Uterus (tissue), 4 donors: ENCODE measurements at places on chromosomes 4 and X. TPM values are rescaled to one million over a fixed set of nuclear protein-coding genes. Genes with fewer than 3 reads are reported as not detected.

DNA sequence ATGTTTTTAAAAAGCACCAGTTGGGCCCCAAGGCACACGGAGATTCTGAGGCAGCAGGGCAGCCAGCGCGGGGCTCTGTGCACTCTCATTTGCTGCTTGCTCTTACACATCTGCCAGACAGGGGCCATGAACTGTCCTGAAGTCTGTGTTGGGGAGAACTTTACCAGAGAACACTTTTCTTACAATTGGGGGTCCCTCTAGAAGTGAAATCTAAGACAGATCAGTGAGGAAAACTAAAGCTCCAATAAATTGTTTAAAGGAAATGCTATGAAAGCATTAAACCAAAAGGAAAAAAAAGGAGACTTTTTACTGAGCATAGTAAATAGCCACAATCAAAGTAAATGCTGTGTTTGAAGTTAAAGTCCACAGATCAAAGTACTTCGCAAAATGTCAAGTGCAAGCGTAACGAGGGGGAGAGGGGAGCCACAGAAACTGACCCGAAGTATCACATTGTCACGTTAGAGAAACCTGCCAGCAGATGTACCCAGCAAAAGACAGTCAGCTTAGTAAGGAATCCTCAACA lies 37.8 kb downstream of the SORBS2 start:
- DNase-seq, result no peak

DNA sequence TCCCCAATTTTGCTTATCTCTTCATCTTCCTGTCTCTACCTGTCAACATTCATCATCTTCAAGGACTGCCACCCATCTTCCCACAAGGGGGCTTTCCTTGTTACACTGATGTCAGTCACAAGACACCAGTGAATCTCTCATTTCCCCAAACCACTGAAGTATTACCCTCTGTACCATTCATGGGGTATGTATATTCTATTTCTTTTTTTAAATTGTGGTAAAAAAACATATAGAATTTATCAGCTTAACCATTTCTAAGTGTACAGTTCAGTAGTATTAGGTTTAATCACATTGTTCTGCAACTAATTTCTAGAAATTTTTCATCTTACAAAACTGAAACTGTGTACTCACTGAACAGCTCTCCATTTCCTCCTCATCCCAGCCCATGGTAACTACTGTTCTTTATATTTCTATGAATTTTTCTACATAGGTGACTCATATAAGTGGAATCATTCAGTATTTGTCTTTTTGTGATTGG lies 98.6 kb downstream of the LARP7 start:
- no peak for DNase-seq

SYP gene
- 4.4 TPM for total RNA-seq

CXCL8 gene
- total RNA-seq, result 2.2 TPM

DNA sequence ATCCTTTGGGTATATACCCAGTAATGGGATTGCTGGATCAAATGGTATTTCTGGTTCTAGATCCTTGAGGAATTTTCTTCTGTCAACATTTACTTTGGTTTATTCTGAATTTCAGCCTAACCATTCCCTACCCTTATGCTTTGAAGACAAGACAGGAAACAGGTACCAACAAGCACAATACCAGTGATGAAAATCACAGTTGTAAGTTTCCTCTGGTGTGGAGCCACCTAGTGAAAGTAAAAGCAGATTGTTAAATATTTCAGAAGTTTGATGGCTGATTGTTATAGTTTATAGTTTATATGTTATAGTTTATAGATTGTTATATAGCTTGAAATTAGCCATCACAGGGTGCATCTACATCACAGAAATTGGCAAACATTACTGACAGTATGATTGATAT lies 104.5 kb upstream of the AGA start:
- no peak for DNase-seq

DNA sequence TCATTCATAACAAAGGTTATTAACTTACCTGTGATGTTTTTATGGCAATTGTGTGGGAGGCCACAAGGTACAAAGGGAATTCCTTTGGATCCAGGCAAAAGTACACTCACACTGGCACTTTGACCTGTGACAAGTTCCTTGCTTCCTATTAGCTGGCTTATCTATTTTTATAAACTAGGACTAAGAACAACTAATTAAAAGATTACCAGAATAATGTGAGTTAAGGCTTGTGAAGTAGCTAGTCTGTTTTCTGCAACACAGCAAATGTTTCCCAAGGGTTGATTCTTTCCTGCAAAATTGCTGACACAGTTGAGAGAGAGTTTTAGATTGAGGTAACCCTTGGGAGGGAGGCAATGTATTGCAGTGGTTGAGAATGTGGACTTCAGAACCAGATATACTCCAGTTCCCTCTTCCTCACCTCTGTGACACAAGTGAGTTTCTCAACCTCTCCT lies 107.9 kb downstream of the CPEB2 start:
- no peak for DNase-seq

GRCh38 chr4:149409555-149409962 lies 406.1 kb downstream of the IQCM start:
- no peak for DNase-seq

IL2 gene
- not detected for total RNA-seq

DNA sequence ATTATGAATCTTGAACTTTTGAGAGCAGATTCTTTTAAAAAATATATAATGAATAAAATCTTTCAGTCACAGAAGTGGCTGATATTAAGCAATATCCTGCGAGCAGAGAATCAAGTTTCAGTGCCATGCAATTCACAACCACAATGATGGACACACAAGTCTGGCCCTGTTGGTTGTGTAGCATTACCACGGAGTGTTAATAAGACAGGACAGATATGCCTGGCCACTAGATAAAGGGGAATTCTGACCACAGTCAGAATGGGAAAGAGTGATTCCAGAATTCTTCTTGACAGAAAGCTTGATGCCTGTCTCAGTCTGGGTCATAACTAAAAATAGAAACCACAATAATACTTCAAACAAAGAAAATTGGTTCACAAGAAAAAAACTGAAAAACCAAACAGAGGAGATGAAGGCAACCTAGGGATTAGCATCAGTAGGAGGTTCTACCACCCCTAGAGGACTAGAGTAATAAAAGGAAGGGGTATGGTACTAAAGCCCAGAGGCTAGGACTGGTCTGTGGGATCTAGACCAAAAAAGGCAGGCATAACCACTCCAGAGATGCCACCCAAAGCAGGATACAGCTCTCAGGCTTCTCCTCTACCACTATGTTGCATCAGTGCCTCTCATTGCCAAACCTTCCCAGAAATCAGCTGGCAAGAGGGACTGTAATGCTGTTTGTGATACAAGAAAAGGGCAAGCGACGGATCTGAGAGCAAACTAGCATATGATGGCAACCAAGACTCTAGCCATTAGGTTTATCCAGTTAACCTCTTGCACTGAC lies 59.0 kb downstream of the RNF150 start:
- DNase-seq, result no peak

GYPA gene
- 4.2 TPM for total RNA-seq

CSAG3 gene
- not detected for total RNA-seq

- DNase-seq, result no peak
Observed at GRCh38 chr4:73068491-73069337, 802 bp downstream of the COX18 start.

GRCh38 chrX:71638409-71638808 lies 20.1 kb upstream of the CXCR3 start:
- no peak for DNase-seq

DNA sequence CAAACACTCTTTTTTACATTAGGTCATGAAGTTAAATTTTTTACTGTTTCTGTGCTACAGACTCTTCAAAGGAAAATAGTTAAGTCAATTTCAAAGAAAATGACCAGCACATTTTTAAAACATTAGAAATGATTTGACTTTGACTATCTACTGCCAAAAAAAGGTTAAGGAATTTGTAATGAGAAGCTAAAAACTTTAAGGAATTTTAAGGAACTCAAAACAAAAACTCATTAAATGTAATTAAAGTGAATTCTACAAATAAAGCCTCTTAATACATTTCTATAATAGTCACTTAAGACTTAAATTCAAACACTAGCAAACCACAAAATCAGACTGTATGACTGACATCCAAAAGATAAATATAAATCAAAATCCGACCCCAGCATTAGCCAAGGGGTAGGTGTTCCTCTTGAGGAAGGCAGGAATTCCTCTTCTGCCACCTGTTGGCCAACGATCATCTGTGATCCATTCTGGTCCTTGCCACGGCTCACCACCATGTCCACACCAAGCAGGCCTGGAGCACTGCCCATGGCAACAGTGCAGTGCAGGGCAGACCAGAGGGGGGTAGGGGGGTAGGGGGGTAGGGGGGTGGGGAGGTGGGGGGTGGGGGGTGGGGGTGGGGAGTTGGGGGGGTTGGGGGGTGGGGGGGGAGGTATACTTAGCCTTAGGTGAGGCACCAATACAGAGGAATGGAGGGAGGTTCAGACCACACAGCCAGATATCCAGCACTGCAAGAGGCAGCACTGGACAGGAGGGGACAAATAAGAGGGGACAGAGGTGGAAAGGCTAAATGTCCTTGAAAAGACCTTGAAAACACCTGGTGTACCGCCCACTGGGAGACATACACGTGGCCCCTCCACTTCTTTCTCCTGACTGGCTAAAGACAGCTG lies 287.4 kb downstream of the CHIC1 start:
- DNase-seq, result peak; percentile 33

GRCh38 chr4:161189286-161190134 lies 974.3 kb downstream of the FSTL5 start:
- DNase-seq, result no peak

TMEM165 gene
- total RNA-seq, result 145 TPM

- no peak for DNase-seq
Observed at GRCh38 chrX:110853610-110854009, 58.0 kb upstream of the CHRDL1 start.

HTR2C gene
- total RNA-seq, result 15.7 TPM

GRCh38 chrX:82556588-82556987 lies 951.5 kb upstream of the POU3F4 start:
- DNase-seq, result no peak

P2RY4 gene
- not detected for total RNA-seq

GATA1 gene
- total RNA-seq, result 0.35 TPM

GRCh38 chrX:68375803-68376202 lies 57.5 kb downstream of the OPHN1 start:
- DNase-seq, result no peak

- no peak for DNase-seq
Observed at GRCh38 chrX:70444946-70445656, 466 bp downstream of the DLG3 start.

PPP2R2C gene
- total RNA-seq, result 2.9 TPM

DNA sequence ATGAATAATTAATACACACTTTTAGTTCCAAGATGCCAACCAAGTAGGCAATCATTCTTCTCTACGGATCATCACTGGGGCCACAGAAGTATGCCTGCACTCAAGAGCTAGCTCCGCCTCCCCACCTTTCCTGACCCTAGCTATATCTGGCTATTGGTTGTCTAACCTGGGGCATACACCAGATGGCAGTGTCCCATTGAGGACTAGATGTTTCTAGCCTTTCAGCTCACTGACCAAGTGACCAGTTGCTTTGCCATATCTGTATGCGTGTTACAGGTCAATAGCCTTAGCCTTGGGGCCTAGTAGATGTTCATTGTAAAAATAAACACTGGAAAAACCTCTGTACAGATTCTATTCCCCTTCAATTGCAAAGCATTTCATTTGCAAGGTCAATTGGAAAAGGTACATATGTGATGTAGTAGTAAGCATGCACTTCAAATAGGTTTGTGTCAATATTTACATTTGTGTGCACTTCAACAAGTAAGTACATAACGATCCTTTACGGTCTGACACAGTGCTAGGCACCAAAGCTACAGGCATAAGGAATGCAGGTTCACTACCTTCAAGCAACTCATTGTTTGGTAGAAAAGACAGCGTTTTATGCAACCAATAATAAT lies 521.7 kb downstream of the PPARGC1A start:
- no peak for DNase-seq

- DNase-seq, result no peak
Observed at GRCh38 chrX:48938721-48939425, 18.5 kb downstream of the OTUD5 start.

GRCh38 chr4:39043058-39043860 lies 11.1 kb upstream of the TMEM156 start:
- no peak for DNase-seq

VCX2 gene
- total RNA-seq, result not detected

CXorf51B gene
- total RNA-seq, result not detected

IL2RG gene
- not detected for total RNA-seq

ADAMTS3 gene
- total RNA-seq, result 6.9 TPM
